ENCODE measurements at places on chromosomes 4 and X.
A peak's percentile ranks its signal among the peaks of the same experiment; 100 is the strongest.

DNA sequence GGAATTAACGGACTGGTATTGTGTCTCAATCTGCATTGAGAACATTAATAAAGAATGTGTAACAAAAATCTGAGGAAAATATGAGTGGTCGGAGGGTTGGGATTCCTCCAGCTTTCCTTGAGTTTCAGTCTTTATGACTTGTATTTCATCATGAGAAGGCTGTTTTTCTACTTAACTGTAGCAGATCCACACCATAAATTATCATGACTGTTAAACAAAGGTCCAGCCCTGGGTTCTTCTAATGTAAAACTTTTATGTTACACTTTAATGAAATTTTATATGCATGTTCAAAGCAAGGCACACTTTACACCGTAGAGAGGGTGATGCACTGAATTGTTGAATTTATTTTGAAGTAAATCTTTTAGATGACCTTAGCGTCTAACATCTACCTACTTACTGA is 7.0 kb downstream of the AFF2 start:
- DNase-seq = no peak

- DNase-seq = no peak
Observed at GRCh38 chr4:139042981-139043460, 27.4 kb downstream of the NOCT start.

GRCh38 chr4:8728536-8729407 is 136.2 kb downstream of the CPZ start:
- DNase-seq = no peak

DNA sequence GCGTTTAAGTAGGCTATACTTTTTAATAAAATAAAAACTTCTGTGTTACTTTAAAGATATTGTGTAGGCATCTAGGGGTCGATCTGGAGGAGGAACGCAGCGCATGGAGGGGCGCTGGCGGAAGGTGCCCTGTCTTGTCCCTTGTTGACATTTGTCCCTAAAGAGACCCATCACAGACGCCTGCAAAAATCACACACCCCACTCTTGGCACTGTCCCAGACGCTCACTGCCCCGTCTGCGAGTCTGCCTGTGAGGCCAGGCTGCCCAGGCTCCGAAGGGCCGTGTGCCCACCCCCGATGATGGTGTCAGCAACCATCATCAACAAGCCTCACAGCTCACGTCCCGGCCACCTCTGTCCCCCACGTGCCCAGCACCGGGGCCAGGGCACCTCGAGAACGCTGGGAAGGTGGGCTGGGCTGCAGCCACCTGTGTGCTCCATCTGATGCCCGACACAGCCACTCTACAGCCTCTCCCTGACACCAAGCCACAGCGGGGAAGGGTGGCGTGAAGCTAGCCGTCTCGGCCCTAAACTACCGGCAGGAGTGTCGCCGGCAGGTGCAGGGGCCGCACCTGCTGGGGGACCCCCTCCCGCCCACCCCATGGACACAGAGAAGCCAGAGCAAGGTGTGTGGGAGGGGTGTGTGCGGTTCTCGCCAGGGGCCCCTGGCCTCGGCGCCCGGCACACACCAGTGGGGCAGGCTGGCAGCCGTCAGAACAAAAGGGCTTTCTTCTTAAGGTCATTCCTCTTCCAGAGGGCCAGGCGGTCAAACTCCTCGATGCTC is 26.8 kb upstream of the AFAP1 start:
- no peak for DNase-seq

GRCh38 chr4:52979020-52979419 is 116.9 kb downstream of the RASL11B start:
- peak; percentile 50 for DNase-seq

DNA sequence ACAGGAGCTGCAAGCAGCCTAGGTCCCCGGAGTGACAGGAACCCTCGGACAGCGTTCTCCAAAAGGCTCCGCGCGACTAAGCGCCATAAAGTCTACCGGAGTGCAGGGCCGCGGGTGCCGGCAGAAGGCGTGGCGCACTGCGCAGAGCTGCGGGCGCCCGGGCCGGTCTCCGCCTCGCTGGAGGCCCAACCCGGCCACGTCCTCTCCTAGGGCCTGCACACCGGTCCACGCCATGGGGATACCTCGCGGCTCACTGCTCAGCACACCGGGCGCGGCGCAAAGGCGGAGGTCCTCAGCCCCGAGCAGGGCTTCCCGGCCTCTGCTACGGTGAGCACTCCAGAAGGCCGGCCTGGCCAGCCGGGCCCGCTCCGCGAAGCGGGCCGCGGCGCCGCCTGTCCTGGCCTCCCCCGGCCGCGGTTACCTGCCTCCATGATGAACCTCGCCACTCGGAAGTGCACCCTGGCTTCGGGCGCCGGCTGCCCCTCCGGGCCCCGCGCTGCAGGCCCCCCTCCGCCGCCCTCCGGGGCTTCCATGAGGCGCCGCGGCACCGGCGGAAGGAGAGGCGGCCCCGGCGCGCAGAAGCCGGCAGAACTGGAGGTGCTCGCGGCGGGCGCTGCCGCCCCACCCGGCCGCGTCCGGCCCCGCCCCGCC is at the start of gene CCNQ:
Gene CCNQ, minus strand, starts transcription at position 599 of the 651 bp plus-strand sequence. Its CDS starts 66 bp downstream, at position 533.
- peak; percentile 33 for DNase-seq

DNA sequence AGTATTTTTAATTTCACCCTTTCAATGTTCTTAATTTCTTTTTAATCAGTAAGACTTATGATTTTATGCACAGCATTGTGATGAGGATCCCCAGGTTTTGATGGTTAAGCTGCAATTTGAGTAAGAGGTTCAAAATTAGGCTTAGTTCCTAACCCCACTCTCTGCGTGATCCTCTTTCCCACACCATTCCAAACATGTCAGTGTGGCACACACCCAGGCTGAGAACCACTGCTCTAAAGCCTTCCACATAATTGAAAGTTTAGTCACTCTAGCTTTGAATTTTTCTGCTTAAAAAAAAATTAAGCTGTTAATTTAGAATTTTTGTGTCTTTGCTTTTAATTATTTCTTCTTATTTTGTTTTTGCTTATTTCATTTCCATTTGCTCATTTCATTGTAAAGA is 68.8 kb upstream of the SLC7A11 start:
- peak; percentile 80 for DNase-seq

- DNase-seq = no peak
Observed at GRCh38 chrX:2147928-2148327, 352.8 kb downstream of the DHRSX start.

DNA sequence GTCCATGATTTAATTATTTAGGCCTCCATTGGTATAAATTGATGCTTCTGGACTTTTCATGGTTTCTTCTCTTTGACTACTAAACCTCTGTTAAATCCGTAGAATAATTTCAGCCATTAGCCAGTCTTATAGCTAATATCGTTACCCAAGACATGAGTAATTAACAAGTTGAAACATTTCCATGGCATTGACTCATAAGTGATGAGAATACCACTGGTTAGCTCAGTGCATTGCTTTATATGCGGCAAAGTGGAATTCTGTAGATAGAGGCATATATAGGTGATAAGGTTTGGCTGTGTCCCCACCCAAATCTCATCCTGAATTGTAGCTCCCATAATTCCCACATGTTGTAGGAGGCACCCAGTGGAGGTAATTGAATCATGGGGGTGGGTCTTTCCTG is 80.6 kb downstream of the VCX2 start:
- no peak for DNase-seq

DNA sequence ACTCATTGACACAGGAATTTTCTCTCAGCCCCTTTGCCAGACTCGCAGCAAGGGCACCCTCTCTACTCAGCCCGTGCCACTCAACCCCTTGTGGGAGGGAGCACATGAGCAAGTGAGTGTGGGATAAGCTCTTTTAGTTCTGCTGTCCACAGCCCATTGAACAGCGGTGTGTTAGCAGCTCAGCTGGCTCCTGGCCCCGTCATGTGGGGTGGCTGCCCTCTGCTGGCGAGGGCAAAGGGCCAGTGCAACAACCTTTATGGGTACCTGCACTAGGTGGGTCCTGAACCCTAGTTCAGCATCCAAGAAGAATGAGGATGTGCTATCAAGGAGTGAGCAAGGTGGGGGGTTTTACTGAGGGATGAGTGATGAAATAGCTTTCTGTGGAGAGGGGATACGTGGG is 85.0 kb upstream of the ZNF81 start:
- DNase-seq = peak; percentile 51

GRCh38 chr4:183987987-183988392 is 82.9 kb downstream of the STOX2 start:
- peak; percentile 84 for DNase-seq

- DNase-seq = no peak
Observed at GRCh38 chr4:134663742-134664141, 462.2 kb upstream of the PABPC4L start.

DNA sequence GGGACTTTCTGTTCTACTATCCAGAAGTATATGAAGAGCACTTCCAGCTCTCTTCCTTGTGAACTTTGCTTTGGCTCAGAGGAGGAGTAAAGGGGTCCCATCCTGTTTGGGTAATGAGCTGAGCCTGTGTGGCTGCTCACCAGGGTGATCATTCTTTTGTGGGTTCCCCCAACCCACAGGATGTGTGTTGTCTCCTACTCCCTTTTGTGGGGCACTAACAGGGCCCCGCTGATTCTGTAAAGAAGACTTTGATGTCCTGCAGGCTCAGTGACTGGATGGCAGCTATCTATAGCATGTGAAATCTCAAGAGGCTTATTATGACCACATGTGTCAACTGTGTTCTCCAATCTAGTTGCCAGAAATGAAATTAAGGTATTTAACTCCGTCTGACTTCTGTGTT is 40.8 kb downstream of the ZNF518B start:
- no peak for DNase-seq

DNA sequence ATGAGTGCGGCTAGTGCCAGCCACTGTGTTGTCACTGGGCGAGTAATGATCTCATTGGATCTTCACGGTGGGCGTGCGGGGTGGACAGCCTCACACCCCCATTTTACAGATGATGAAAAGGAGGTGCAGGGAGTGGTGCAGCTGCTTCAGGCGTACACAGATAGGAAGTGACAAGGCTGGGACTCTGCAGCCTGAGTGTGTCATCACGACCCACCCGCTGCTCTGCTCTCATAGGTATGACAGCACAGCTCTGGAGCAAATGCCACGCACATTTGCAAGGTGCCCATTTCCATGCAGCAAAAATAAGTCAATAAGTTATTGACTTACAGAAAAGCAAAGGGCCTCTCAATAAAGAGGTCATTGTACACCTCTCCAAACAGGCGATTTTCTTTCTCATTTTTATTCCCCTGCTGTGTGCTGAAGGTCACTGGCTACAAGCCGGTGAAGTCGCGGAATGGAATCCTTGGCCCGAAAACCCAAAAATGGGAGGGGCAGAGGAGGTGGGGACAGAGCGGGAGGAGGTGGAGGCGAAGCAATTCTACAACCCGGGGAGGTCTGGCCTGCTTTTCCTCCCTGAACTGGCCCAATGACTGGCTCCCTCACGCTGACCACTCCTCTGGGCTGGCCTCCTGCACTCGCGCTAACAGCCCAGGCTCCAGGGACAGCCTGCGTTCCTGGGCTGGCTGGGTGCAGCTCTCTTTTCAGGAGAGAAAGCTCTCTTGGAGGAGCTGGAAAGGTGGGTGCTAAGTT is at the start of gene SOD3:
Gene SOD3, plus strand, starts transcription at position 658 of the 750 bp plus-strand sequence. CDS start 3,949 bp downstream, outside the sequence.
- peak; percentile 92 for DNase-seq
